ENCODE measurements at places on chromosomes 2 and 18.

- DNase-seq: no peak
Measured at GRCh38 chr18:10319914-10320600, 134.4 kb upstream of the APCDD1 start.

GRCh38 chr18:12361770-12362378 lies 15.2 kb downstream of the AFG3L2 start:
- DNase-seq: no peak

GRCh38 chr18:74804677-74805076 lies 207.0 kb downstream of the ZNF407 start:
- DNase-seq: no peak

GRCh38 chr2:240111253-240111652 lies 24.9 kb downstream of the COPS9 start:
- DNase-seq: no peak

DNA sequence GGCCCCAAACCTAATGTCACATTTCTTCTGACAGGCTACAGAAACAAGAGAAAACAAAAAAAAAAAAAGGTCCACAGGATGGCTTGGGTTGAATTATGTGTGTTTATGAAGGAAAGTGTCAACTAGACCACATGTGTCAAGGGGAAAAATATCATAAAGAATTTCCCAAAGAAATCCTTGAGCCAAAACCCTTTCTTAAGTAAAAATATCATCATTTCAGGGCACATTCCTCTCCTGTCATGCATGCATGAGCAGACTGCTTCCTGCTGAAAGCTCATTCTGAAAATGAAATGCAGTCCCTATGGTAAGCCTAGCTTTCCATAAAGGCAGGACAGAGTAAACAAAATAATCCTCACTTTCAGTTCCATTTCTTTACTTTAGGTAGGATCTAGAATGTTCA lies 85.7 kb upstream of the RBBP8 start:
- no peak for DNase-seq

- peak; percentile 38 for DNase-seq
Measured at GRCh38 chr2:43370705-43371104, 144.3 kb upstream of the ZFP36L2 start.

DNA sequence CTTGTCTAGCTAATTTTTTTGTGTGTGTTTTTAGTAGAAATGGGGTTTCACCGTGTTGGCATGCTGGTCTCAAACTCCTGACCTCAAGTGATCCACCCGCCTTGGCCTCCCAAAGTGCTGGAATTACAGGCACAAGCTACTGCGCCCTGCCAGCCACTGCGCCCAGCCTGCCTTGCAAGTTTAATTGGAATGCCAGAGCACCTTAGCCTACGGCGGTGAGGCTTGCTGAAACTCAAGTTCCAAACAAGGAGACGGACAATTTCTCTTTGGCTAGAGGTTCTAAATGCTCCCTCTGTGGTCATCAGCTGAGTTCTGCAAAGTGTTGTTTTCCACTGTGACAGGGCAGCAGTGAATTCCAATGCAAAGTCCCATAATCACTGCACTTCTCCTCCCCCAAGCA lies 583.4 kb downstream of the KCNJ3 start:
- no peak for DNase-seq

GRCh38 chr2:203772456-203773165 lies 66.2 kb downstream of the CD28 start:
- no peak for DNase-seq

GRCh38 chr2:1026141-1026540 lies 75.5 kb downstream of the SNTG2 start:
- DNase-seq: no peak

DNA sequence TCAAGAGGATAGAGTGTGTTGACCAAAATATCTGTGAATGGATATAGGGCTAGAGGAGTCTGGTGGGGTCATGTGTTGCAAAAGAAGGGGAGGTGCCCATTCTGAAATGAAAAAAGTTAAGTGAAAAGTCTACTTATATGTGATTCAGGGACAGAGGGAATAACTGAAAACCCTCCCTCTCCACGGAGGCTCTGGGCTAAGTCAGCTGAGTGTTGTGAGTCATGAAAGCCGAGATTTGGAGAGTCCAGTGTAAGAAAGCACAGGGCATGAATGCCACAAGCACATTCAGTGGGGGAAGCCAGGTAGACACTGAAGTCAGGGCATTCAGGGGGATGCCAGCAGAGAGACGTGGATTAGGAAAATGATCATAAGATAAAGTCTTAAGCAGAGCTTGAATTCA lies 871.9 kb downstream of the TSN start:
- DNase-seq: no peak

DNA sequence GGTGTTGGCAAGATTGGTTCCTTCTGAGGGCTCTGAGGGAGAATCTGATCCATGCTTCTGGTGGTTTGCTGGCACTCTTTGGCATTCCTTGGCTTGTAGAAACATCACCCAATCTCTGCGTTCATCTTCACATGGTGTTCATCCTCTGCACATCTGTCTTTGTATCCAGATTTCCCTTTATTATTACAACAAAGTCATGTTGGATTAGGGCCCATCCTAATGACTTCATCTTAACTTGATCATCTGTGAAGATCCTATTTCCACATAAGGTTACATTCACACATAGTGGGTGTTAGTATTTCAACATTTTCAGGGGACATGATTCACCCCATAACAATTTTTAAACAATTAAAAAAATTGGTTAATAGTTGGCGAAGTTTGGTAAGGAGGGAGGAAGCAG lies 177.4 kb upstream of the CWC22 start:
- no peak for DNase-seq

DNA sequence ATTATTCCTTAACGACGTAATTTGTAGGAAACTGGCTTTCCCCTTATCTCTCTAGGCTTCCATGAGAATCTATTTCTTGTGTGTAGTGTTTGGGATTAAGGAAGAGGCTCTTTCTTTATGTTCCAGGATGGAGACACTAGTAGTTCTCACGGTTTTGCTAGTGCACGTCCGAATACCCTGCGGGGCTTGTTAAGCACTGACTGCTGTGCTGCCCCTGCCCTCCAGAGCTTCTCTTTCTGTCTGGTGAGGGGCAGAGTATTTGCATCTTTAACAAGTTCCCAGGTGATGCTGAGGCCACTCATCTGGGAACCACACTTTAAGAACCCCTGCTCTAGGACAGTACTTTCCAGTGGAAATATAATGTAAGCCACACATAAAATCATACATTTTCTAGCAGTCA lies 76.4 kb downstream of the SPATS2L start:
- no peak for DNase-seq

DNA sequence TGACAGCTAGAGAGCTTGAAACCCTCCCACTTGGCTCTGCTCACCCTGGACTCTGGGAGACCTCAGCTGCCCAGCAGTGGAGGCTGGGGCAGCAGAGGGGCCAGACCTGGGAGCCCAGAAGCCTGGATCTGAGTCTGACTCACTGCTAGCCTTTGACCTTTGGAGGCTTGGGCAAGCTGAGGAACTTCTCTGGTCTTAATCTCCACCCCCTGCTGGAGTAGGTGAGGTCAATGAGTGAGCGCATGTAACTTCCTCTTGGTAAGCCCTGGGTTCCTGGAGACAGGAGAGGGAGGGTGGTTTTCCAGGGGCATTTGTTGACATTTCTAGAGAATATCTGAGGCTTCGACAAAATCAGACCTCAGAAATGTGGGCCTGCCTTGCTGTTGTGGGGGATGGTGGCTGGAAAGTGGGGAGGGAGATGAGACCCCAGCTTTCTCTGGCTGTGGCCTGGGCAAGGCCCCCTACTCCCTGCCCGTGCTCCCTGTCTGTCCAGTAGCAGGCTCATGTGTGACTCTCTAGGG lies 73.0 kb upstream of the YWHAQ start:
- no peak for DNase-seq

GRCh38 chr2:7971841-7972240 lies 710.0 kb upstream of the ID2 start:
- no peak for DNase-seq

- DNase-seq: no peak
Measured at GRCh38 chr2:120526047-120526562, 180.2 kb downstream of the INHBB start.

DNA sequence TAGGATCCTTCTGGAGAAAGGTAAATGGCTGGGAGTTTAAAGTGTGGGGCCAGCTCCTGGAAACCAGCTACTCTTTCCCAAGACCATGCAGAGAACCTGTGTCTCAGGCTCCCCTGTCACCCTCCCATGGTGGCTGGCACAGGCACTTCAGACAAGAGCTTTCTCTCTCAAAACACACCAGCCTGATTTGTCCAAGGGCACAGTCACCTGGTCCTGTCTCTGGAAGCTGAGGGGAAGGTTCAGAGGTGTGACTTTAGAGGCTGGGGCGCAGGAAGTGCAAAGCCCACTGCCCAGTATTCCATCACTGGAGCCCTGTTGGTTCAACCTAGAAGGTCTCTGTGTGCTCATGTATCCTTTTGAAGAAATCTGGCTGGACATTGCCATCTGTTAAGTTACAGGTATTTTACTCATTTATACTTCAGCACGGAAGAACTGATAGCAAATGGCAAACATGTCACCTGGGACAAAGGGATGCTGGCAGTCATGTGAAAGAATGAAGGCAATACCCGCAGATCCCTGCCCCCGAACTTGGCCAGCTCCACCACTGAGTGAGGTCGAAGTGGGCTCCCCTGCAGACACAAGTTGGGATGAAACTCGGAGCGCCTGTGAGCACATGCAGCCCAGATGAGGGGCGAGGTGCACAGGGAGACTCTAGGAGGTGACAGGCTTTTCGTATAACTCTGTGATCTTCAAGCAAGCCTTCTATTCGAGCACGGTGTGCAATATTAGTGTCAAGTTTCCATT lies 96.9 kb upstream of the MGAT4A start:
- DNase-seq: no peak

- no peak for DNase-seq
Measured at GRCh38 chr2:133360190-133360589, 208.1 kb downstream of the NCKAP5 start.

GRCh38 chr2:38763228-38763627 lies 12.1 kb upstream of the SRSF7 start:
- DNase-seq: no peak

GRCh38 chr18:10419420-10420103 lies 34.9 kb upstream of the APCDD1 start:
- DNase-seq: no peak

DNA sequence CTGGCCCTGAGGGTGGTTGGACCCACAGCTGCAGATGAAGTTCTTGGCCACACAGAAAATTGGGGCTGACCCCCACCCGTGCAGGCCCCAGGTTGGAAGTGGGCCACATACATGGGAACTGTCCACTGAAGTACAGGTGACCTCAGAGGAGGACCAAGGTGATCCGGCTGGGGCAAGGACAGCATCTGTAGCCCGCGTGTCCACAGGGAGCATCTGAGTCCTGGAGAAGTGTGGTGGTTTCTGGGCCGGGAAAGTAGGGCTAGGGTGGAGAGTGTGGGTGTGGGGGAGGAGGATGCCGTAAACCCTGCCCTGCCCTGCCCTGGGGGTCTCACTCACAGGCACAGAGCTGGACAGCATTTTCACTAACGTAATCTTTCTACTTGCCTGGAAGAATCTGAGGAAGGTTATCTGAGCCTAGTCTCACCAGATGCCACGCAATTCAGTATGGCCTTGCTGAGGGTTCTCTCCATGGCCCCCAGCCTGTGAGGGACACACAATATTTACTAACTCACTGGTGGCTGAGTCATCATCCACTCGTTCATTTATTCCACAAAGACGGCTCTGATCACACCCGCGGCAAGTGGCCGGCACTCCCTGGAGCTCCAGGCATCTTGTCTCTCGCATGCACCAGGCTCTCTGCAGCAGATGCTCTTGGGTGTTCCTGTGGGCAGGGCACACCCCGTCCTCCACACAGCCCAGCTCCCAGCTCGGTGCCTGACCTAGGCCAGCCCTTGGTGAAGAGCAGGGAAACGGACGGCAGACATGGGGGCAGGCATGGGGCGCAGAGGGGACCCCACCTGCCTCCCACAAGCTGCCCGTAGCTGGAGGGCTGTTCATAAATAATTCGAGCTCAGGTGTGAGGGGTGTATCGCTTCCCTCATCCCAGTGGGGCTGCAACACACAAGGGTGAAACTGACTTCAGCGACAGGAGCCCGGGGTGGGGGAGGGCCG lies 51.2 kb downstream of the INHBB start:
- no peak for DNase-seq

GRCh38 chr2:3354986-3355385 lies 22.6 kb downstream of the EIPR1 start:
- DNase-seq: no peak

GRCh38 chr18:76495435-76496193 lies 572 bp upstream of the ZNF516 start:
- no peak for DNase-seq

- DNase-seq: no peak
Measured at GRCh38 chr2:234869164-234869563, 82.7 kb upstream of the SH3BP4 start.

- no peak for DNase-seq
Measured at GRCh38 chr2:50042771-50043170, 888.5 kb upstream of the FSHR start.

DNA sequence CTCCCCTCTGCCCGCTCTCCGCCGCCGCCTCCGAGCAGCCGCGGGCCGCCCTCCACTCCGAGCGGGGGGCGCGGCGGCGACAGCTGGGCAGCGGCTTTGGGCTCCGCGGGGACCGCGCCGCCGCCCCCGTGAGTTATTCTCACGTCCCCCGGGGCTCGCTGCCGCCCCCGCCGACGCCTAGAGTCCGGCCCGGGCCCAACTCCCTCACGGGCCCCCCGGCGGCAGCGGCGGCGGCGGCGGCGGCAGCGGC lies 645 bp downstream of the MIB1 start:
- no peak for DNase-seq

DNA sequence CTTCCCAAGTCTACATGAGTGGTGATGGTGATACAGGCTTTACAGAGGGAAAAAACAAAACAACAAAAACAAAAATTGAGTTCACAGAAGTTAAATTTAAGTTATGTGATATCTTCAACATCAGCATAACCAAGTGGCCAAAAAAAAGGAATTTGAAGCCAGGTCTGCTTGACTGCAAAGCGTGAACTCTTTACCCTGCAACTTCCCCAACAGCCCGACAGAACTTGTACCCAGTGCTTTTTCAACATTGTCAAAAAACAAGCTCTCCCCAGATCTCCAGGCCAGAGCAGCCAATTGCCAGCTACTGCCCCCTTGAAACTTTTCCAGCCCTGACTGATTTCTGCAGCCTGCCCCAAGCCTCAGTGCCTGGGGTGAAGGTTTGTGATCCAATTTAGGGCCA lies 76.7 kb downstream of the RNF144A start:
- no peak for DNase-seq
